ENCODE measurements at places on chromosomes 12 and 14. TPM values are rescaled to one million over a fixed set of nuclear protein-coding genes. Genes with fewer than 3 reads are reported as not detected.

INSM2 gene
- not detected for total RNA-seq

TAS2R46 gene
- total RNA-seq: 5.0 TPM

C12orf60 gene
- total RNA-seq: 1.7 TPM

KLRC2 gene
- not detected for total RNA-seq

MIP gene
- not detected for total RNA-seq

ARHGAP9 gene
- total RNA-seq: 4.6 TPM

C12orf50 gene
- 0.03 TPM for total RNA-seq

KCNA5 gene
- total RNA-seq: 0.62 TPM

TAMALIN gene
- total RNA-seq: 3.5 TPM

FIGNL2 gene
- total RNA-seq: 5.2 TPM

CAPZA3 gene
- not detected for total RNA-seq

DNA sequence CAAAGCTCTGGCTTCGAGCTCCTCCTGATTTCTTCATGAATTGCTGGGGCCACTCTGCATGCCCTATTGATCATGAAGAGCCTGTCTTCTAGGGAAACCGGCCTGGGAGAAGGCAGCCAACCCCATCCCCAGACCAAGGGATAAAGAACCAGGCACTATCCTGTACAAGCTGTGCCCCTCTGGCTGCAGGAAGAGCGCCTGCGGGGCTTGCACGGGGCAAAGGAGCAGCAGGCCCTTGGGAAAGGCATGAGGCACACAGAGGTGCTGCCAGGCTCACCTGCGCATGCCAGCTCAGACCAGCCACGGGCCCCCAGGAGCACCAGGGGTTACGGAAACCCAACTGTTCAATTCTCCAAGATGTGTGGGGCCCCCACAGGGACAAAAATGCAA lies 2.1 kb downstream of the ITPK1 start:
- H3K4me1 ChIP-seq: peaks cover 37% of the 10 kb centered on the region
- H3K36me3 ChIP-seq: no peaks in the 10 kb centered on the region
- peak overlapping the region; percentile 95 for H3K4me3 ChIP-seq

GRCh38 chr12:87756721-87757120 lies 272.5 kb downstream of the C12orf50 start:
- no peak overlapping the region for H3K4me3 ChIP-seq
- no peaks in the 10 kb centered on the region for H3K4me1 ChIP-seq
- no peaks in the 10 kb centered on the region for H3K36me3 ChIP-seq
- DNase-seq: no peak
- H3K27ac ChIP-seq: no peak overlapping the region
- no peaks in the 10 kb centered on the region for H3K27me3 ChIP-seq

GRCh38 chr12:121769297-121769830 lies 24.1 kb downstream of the RHOF start:
- no peaks in the 10 kb centered on the region for H3K27me3 ChIP-seq
- no peak overlapping the region for H3K27ac ChIP-seq
- H3K4me3 ChIP-seq: no peak overlapping the region
- peaks cover 7% of the 10 kb centered on the region for H3K4me1 ChIP-seq

GRCh38 chr12:45331552-45331951 lies 115.7 kb downstream of the ANO6 start:
- H3K36me3 ChIP-seq: no peaks in the 10 kb centered on the region
- DNase-seq: no peak
- H3K27ac ChIP-seq: no peak overlapping the region
- no peaks in the 10 kb centered on the region for H3K27me3 ChIP-seq
- H3K4me1 ChIP-seq: no peaks in the 10 kb centered on the region
- H3K4me3 ChIP-seq: no peak overlapping the region

- H3K4me3 ChIP-seq: no peak overlapping the region
- no peak overlapping the region for H3K27ac ChIP-seq
- peak; percentile 94 for DNase-seq
- no peaks in the 10 kb centered on the region for H3K4me1 ChIP-seq
- H3K27me3 ChIP-seq: no peaks in the 10 kb centered on the region
- no peaks in the 10 kb centered on the region for H3K36me3 ChIP-seq
Measured at GRCh38 chr12:100926669-100927248, 132.2 kb downstream of the ANO4 start.

DNA sequence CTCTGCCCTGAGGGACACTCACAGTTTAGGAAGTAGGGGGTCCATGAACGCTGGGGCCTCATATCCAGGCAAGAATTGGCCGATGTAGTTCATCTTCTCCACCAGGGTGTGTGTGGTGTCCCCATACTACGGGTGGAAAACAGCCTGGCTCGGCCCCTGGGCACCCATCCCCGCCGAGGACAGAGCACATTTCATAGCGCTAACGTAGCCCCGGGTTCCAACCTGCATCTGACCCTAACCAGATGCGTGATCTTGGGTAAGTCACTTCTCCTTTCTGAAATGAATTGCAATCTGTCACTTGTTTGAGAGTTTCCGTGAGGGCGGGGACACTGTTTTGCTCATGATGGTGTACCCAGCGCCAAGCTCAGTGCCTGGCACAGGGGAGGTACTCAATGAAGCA lies 9.0 kb downstream of the HPD start:
- H3K27me3 ChIP-seq: no peaks in the 10 kb centered on the region
- peak; percentile 44 for DNase-seq
- H3K27ac ChIP-seq: no peak overlapping the region
- H3K4me1 ChIP-seq: no peaks in the 10 kb centered on the region

DNA sequence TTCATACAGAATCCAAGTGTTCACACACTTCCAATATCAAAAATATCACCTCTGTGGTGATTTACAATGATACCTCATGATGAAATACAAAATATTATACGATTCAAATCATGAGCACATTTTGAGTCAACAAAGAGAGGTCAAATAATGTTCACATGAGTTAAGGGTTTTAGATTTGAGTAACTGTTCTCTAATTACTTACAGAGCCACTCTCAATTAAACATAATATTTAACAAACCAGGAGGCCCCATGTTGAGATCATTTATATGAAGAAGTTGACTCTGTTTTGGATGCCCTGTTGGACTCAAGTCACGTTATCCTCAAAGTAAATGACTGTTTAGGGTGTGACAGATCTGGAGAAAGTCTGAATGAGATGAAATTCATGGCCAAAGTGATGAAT lies 53.5 kb downstream of the NUAK1 start:
- H3K36me3 ChIP-seq: peaks cover 8% of the 10 kb centered on the region
- no peak for DNase-seq
- H3K27me3 ChIP-seq: no peaks in the 10 kb centered on the region
- H3K4me1 ChIP-seq: peaks cover 11% of the 10 kb centered on the region
- H3K27ac ChIP-seq: peak overlapping the region; percentile 80
- H3K4me3 ChIP-seq: no peak overlapping the region

- no peak overlapping the region for H3K4me3 ChIP-seq
- H3K27ac ChIP-seq: no peak overlapping the region
- no peaks in the 10 kb centered on the region for H3K36me3 ChIP-seq
- H3K4me1 ChIP-seq: peaks cover 26% of the 10 kb centered on the region
- DNase-seq: no peak
Measured at GRCh38 chr12:119372540-119372939, 38.0 kb downstream of the CCDC60 start.

- no peak overlapping the region for H3K4me3 ChIP-seq
- H3K27me3 ChIP-seq: no peaks in the 10 kb centered on the region
- H3K36me3 ChIP-seq: no peaks in the 10 kb centered on the region
- H3K27ac ChIP-seq: no peak overlapping the region
Measured at GRCh38 chr14:104101086-104101621, 15.7 kb downstream of the ASPG start.

- no peaks in the 10 kb centered on the region for H3K27me3 ChIP-seq
- no peak for DNase-seq
- peaks cover 4% of the 10 kb centered on the region for H3K36me3 ChIP-seq
- H3K4me1 ChIP-seq: peaks cover 4% of the 10 kb centered on the region
- H3K27ac ChIP-seq: no peak overlapping the region
- no peak overlapping the region for H3K4me3 ChIP-seq
Measured at GRCh38 chr12:31903025-31903424, 56.2 kb upstream of the RESF1 start.

- peaks cover 47% of the 10 kb centered on the region for H3K4me1 ChIP-seq
- peaks cover 15% of the 10 kb centered on the region for H3K27me3 ChIP-seq
- no peak overlapping the region for H3K27ac ChIP-seq
Measured at GRCh38 chr12:54300225-54300731, 537 bp downstream of the NFE2 start.

DNA sequence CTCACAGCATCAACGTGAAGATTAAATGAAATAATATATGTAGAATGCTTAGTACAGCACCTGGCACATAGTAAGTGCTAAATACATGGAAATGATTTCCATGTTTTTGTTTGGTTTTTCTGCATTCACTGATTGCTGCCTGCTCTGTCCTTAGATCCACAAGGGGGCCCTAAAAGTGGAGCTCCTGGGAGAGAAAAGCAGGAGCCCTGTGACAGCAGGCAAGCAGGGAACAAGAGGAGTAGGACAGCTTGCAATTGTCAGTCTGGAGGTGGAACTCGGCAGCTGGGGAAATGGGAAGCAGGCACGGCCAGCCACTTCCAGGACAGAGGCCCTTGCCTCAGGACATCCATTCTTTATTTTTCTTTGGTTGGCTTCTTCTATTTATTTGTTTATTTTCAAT lies 292.9 kb downstream of the BMP4 start:
- H3K4me3 ChIP-seq: no peak overlapping the region
- H3K27me3 ChIP-seq: no peaks in the 10 kb centered on the region
- H3K27ac ChIP-seq: no peak overlapping the region
- H3K4me1 ChIP-seq: 0 out of 2 replicates have a peak, but pooled peaks cover 3% of the 10 kb centered on the region

GRCh38 chr14:54928216-54928615 lies 25.6 kb upstream of the GCH1 start:
- H3K27me3 ChIP-seq: no peaks in the 10 kb centered on the region
- DNase-seq: no peak
- no peak overlapping the region for H3K4me3 ChIP-seq

GRCh38 chr14:90665321-90666000 lies 150.8 kb downstream of the TTC7B start:
- no peak for DNase-seq
- H3K4me1 ChIP-seq: peaks cover 24% of the 10 kb centered on the region
- H3K36me3 ChIP-seq: no peaks in the 10 kb centered on the region
- no peaks in the 10 kb centered on the region for H3K27me3 ChIP-seq
- no peak overlapping the region for H3K27ac ChIP-seq
- H3K4me3 ChIP-seq: no peak overlapping the region

DNA sequence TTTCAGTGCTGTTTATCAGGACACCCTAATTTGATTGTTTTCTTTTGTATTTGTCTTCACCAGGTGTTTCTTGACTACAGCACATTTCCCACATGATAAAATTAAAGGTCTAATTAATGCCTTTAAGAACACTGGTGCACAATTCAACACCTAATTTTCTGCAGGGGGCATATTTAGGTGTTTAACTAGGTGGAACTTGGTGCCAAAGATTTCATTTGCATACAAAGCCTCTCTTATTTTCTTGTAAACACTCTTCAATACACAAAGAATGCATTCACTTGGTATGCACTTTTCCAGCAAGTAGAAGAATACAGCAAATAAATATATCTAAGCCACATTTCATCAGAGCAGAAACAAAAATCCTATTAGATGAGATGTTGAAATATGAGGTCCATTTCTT lies 646.2 kb upstream of the FOXG1 start:
- H3K27me3 ChIP-seq: peaks cover 73% of the 10 kb centered on the region
- DNase-seq: no peak
- H3K4me3 ChIP-seq: no peak overlapping the region
- H3K36me3 ChIP-seq: no peaks in the 10 kb centered on the region
- H3K27ac ChIP-seq: no peak overlapping the region

- no peak overlapping the region for H3K27ac ChIP-seq
- H3K4me3 ChIP-seq: no peak overlapping the region
- no peak for DNase-seq
- H3K4me1 ChIP-seq: no peaks in the 10 kb centered on the region
Measured at GRCh38 chr12:117080661-117081144, 18.5 kb downstream of the TESC start.

GRCh38 chr12:130589540-130590317 lies 126.4 kb downstream of the RIMBP2 start:
- no peaks in the 10 kb centered on the region for H3K36me3 ChIP-seq
- no peak for DNase-seq
- H3K4me1 ChIP-seq: no peaks in the 10 kb centered on the region
- no peaks in the 10 kb centered on the region for H3K27me3 ChIP-seq
- H3K4me3 ChIP-seq: no peak overlapping the region
- no peak overlapping the region for H3K27ac ChIP-seq

GRCh38 chr12:51421266-51421884 lies 3.3 kb upstream of the SLC4A8 start:
- peaks cover 44% of the 10 kb centered on the region for H3K4me1 ChIP-seq
- no peak overlapping the region for H3K4me3 ChIP-seq
- H3K27ac ChIP-seq: no peak overlapping the region
- no peaks in the 10 kb centered on the region for H3K27me3 ChIP-seq
- H3K36me3 ChIP-seq: no peaks in the 10 kb centered on the region
- DNase-seq: peak; percentile 87

GRCh38 chr12:49939707-49940106 lies 10.8 kb upstream of the AQP2 start:
- H3K4me1 ChIP-seq: no peaks in the 10 kb centered on the region
- H3K27ac ChIP-seq: no peak overlapping the region
- no peak overlapping the region for H3K4me3 ChIP-seq
- no peaks in the 10 kb centered on the region for H3K36me3 ChIP-seq
- H3K27me3 ChIP-seq: no peaks in the 10 kb centered on the region
- DNase-seq: no peak

GRCh38 chr14:75067212-75067611 lies 2.2 kb upstream of the ZC2HC1C start:
- no peaks in the 10 kb centered on the region for H3K36me3 ChIP-seq
- H3K4me3 ChIP-seq: no peak overlapping the region
- H3K4me1 ChIP-seq: peaks cover 15% of the 10 kb centered on the region
- no peak for DNase-seq
- no peak overlapping the region for H3K27ac ChIP-seq
